ENCODE measurements at places on chromosomes 7 and 10. TPM values are rescaled to one million over a fixed set of nuclear protein-coding genes. Genes with fewer than 3 reads are reported as not detected.

Gene NOC3L
- 17.6 TPM for total RNA-seq

Gene CYP26A1
- not detected for total RNA-seq

Gene FOXI2
- total RNA-seq: 0.48 TPM

Gene HKDC1
- not detected for total RNA-seq

Gene PIK3AP1
- total RNA-seq: 10.1 TPM

Gene CCL26
- total RNA-seq: not detected

Gene TRIM50
- total RNA-seq: not detected

Gene CCDC7
- 46.7 TPM for total RNA-seq

Gene COA1
- total RNA-seq: 55.6 TPM

Gene SRGN
- total RNA-seq: 168 TPM

Gene CYREN
- total RNA-seq: 31.7 TPM

Gene SPDYE2B
- not detected for total RNA-seq

Gene FAM241B
- 6.6 TPM for total RNA-seq

Gene CUZD1
- total RNA-seq: 0.58 TPM

Gene PNLIP
- total RNA-seq: 2.3 TPM

Gene MRLN
- not detected for total RNA-seq

DNA sequence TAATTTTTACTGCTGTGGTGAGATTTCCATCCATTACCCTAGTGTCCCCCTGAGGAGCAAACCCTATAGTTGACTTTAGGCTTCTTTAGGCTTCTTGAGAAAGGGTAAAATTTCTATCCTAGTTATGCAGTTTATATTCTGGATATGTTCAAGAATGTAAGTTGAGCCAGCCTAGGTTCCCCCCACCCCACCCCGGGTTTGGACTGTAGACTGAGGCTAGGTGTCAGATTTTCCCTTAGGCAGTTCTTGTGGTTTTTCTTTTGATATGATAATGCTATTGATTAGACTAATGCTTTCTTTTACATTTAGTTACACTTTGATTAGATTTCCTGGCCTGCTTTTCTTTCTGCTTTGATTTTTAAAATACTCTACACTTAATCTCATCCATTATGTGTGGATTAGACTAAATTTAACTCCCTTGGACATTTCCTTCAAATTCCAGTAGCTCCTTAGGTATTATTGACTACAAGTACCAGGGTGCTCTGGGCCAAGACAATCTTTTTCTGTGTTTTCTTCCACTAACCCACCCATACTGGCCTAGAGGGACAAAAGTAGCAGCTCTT, 37.7 kb downstream of the NRF1 start:
- no peak for DNase-seq

DNA sequence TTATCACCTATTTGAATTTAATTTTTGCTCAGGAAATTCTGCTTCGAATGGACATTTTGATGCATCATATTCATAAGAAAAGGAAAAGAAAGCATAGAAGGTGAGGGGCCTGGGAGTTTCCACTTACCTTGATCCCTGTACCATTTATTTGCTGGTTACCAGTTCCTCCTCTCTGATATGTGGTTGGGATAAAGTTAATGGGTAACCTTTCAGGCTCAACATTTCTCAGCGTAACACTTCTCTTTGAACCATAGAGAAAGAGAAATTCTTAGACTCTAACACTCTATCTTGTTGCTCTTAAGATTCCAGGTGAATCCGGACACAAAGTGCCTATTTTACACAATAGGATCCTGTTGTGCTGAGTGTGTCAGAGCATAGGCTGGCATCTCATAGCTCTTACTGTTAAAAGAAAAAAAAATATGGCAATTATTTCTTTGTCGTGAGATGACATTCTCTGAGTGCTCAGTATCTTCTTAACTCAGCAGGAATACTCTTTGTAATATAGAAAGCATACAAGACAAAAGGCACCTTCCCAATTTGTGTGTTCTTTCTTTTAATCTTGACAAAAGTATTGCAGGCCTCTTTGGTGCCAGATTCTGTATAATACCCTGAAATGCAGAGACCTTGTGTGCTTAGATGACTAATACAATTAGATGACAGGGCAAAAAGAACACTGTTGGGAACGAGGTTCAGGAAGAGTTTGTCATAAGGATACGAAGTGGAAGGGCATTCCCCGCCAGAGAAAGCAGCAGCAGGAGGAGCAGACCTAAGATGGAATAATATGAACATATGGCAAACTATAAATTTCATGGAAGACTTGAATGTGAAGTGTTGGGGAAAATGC, 689.6 kb downstream of the NRG3 start:
- DNase-seq: no peak

- DNase-seq: no peak
These were observed 1128.7 kb downstream of the CNTNAP2 start for GRCh38 chr7:147245274-147245673.

DNA sequence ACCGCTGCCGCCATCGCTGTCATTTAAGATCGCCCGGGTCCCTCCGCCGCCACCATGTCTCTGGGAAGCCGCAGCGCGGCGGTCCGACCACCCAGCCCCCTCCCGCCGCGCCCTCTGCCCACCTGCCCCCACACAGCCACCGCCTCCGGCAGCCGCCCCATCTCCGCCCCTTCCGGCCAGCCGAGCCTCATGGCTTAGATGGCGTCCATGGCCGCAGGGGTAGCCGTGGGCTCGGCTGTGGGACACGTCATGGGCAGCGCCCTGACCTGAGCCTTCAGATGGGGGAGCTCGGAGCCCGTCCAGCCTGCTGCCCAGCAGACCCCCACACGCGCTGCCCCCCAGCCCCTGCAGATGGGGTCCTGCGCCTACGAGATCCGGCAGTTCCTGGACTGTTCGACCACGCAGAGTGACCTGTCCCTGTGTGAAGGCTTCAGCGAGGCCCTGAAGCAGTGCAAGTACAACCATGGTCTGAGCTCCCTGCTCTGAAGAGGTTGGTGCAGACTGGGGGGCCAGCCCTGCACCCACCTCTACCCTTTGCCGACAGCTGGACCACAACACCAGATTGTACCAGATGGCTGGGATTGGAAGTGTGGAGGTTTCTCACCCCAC, 38.0 kb upstream of the TARP start:
- DNase-seq: peak; percentile 81

GRCh38 chr7:1367501-1368183, 91.6 kb downstream of the MICALL2 start:
- peak; percentile 9 for DNase-seq

DNA sequence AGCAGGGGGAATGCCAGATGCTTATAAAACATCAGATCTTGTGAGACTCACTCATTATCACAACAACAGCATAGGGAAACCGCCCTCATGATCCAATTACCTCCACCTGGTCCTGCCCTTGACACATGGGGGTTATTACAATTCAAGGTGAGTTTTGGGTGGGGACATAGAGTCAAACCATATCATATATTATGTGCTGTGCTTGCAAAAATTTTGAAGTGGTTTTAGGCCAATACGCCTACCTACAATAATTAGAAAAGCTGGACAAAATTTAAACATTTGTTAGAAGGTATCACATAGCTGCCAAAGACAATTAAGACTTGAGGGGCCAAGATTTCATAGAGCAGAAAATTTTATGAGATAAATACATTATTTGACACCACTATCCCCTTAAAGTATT, 29.5 kb downstream of the NPSR1 start:
- no peak for DNase-seq

DNA sequence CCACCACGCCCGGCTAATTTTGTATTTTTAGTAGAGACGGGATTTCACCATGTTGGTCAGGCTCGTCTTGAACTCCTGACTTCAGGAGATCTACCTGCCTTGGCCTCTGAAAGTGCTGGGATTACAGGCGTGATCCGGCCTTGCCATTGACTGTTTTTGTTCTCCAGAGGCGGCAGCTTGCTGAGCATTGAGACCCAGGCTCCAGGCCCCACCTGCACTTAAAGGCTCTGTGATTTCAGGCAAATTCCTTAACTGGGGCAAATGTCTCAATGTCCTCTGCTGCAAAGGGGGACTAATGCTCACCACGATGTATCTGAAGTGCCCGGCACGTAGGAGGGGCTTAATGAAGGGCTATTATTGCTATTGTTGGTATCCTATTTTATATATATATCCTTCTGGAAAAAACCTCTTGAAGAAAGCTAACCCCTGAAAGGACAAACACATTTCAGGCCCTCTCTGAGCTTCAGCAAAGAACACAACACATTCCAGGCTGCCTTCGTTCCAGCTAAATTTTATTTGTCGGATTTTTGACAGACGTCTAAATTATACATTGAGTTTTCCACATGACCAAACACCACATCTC, 29.0 kb downstream of the TRIM8 start:
- DNase-seq: peak; percentile 24

GRCh38 chr10:98666276-98666675, 219.5 kb upstream of the HPS1 start:
- no peak for DNase-seq

DNA sequence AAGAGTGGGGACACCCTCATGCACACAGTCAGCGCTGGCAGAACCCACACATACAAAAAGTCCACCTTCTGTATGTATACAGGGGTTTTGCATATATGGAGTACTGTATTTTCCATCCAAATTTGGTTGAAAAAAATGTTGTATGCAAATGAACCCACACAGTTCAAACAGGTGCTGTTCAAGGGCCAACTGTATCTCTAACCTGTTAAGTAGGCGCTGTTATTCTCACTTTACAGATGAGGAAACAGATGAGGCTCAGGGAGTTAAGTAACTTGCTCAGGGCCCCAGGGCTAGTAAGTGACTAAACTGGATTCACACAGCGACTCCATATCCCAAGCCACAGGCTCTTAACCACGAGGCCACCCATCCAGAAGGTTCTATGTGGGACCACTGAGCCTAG, 69.9 kb downstream of the C10orf105 start:
- DNase-seq: no peak

DNA sequence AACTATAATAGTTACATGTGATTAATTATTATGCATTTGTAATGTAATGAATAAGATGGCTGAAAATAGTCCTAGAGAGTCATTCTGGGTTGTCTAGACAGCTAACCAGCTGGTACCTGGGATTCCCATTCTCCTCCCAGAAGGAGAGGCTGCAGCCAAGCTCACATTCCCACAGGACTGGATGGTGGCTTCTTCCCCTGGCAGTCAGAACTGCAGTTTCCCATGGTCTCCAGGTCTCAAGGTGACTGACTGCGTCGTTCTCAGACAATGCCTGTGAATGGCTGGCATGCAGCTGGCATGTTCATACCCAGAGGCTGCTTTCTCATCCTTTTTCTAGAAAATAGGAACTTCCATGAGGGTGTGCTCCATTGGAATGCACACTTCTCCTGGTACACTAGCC, 21.3 kb downstream of the TAS2R16 start:
- no peak for DNase-seq

- DNase-seq: no peak
These were observed 180.6 kb upstream of the CHRM2 start for GRCh38 chr7:136687693-136688322.

DNA sequence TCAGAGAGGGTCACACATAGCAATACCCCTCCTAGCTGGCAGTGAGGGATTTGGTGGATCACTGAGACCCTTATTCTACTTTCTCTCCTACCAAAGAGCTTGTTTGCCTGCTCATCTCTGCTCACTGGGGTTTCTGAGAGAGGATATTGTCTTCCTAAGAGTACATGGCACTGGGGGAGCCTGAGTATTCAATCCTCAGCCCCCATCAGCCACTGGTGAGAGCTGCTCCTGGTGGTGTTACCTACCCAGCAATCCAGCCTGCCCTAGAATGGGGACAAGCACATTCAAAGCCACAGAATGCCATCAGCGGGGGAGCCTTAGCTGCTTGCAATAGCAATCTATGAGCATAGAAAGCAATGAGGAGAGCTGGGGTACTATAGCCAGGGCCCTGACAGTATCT, 281.1 kb downstream of the WDR11 start:
- DNase-seq: no peak

- no peak for DNase-seq
These were observed 7.1 kb upstream of the UNCX start for GRCh38 chr7:1225441-1226185.

DNA sequence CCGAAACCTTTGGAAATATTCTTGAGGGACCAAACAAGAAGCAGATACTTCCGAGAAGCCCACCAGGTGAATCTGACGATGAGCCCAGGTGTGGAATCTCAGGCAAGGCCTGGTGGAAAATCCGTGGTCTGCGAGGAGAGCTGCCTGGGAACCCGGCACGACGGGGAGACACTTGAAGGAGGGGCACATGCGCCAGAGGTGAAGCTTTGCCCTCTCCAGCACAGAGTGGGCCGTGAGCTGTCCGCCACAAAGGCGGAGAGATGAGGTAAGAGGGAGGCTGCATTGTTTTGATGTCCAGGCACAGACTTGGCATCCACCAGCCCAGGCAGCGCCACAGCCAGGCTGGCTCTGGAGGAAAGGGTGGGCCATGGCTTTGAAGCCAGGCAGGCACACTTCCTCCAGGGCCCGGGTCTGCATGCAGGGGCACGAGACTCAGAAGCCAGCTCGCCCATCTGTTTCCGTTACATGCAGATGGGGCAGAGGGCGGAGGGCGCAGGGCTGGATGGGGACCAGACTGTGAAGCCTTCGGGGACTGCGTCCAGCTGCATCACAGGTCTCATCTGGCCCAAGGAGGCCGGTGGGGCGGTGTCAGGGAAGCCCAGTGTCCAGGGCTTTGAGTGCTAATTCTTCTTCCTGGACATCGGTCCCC, 45.4 kb downstream of the CALML3 start:
- peak; percentile 63 for DNase-seq

GRCh38 chr7:100896732-100897608, 1.3 kb upstream of the ACHE start:
- DNase-seq: peak; percentile 92

DNA sequence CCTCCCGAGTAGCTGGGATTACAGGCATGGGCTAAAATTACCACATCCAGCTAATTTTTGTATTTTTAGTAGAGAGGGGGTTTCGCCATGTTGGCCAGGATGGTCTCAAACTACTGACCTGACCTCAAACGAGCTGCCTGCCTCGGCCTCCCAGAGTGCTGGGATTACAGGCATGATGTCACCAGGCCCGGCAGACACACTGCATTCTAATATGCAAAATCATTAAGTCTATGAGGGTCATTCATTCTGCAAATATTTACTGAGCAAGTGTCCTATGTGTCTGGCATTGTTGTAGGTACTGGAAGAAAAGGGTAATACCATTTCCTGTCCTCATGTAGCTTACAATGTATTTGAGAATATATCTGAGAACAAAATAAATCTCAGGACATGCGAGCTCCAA, 2.7 kb downstream of the PUS7 start:
- no peak for DNase-seq

DNA sequence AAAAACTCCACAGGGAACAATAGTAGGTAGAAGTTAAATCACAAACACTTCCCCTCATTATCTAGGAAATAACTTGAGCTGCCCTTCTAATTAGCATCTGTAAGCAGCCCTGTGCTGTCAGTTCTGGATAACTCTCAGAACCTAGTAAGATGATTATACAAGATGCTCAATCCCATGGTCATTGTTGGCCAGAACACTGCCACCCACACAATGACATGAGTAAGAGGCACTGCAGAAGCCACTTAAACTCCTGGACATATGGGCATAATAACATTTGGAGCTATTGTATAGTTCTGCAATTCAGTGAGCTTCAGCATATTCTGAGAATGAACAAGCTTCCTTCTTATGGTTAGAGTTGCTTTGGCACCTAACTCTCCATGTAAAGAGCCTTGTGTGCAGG, 153.8 kb downstream of the PLPP4 start:
- no peak for DNase-seq

GRCh38 chr7:153523320-153524015, 528.7 kb upstream of the DPP6 start:
- DNase-seq: no peak
